ENCODE measurements at places on chromosomes 12 and 14.

GRCh38 chr12:21054334-21054733, 76.7 kb upstream of the SLCO1B1 start:
- no peak for DNase-seq

DNA sequence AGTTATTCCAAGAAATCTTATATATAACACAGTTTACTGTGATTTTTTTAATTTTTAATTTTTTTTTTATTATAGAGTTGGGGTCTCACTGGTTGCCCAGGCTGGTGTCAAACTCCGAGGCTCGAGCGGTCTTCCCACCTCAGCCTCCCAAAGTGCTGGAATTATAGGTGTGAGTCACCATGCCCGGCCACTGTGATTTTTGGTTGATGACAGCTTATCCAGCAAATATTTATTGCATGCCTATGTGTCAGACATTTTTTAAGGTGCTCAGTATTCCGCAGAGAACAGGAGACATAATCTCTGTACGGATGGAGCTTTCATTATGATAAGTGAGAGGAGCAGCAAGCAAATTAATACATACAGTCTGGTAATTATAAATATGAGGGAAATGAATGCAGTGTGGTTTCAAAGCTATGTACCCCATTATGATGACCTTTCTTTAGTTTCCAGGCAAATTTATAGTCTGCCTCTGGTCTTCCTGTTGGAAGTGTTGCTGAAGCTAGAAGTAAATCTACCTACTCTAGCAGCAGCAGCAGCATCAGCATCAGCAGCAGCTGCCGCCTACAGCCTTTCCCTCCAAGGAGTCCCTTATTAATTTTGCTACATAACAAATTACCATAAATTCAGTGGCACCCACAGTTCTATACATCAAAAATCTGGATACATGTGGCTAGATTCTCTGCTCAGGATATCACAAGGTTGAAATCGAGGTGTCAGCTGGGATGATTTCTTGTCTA, 32.3 kb downstream of the FRS2 start:
- no peak for DNase-seq

DNA sequence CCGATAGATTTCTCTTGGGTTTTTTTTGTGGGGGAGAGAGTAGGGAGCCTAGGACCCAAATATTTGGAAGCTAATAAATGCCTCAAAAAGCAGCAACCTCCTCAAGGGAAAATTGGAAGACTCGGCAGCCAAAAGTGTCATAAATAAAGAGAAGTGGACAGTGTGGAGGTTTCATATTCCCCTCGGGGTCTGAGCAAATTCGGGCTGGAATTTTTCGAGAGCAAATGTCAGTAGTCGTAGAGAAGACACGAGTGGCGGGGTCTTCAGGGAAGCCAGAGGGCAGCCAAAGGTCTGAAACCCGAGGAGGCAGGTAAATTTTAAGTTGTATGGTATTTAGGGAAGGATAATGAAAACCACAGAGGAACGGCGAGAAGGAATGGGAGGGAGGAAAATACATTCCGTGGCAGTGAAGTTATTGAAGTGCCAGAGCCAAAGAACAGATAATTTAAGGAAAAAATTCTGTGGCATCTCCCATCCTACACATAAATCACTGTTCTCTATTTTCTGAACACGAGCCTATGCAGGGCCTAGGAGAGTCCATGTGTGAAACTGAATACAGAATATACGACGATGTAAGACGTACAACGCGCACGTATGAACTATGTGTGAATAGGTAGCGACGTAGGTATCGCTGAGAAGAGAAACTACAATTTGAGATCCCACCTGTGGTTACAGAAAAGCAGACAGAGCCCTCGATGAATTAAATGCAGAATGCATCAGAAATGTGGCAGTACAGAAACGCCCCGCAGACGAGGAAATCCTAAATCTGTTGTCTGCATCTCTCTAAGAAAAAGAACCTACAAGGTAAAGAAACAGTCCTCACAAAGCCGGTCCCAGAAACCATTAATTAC, 12.9 kb downstream of the BCL11B start:
- DNase-seq, result no peak

DNA sequence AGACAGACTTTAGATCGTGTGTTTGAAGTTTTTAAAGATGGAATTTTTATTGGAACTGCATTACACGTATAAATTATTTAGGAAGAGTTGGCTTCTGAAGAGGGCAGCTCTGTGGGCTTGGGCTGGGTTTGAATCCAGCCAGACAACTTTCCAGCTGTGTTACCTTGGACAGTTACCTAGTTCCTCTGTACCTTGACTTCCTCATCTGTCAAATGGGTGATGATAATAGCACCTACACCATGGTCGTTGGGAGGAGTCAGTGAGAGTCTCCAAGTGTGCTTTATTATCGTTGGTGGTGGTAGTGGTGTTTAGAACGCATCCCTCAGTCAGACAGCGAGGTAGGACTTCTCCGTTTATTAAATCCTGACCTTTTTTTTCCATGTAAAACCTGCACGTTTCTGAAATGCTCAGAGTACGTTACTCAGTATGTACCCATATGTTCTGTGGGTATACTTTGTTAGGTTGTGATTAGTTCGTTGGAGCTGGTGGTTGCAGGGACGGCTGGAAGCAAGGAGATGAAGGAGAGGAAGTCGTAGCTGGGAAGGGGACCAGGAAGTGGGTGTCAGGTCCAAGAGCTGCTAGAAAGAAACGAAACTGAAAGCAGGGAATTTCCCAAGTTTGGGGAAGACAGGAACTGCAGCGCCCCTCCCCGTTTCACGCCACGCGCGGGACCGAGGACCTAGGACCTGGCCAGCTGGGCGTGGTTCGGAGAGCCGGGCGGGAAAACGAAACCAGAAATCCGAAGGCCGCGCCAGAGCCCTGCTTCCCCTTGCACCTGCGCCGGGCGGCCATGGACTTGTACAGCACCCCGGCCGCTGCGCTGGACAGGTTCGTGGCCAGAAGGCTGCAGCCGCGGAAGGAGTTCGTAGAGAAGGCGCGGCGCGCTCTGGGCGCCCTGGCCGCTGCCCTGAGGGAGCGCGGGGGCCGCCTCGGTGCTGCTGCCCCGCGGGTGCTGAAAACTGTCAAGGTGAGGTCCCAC, at the start of gene OAS3:
TSS of gene OAS3 (plus strand) at position 734 of the 979 bp plus-strand sequence. CDS start at position 791, 57 bp downstream.
- DNase-seq, result peak; percentile 46

GRCh38 chr14:50311972-50312733, at the start of the genes DMAC2L and L2HGDH:
DMAC2L (plus strand) TSS chr14:50312324; CDS start chr14:50321488, 9,164 bp downstream.
L2HGDH (minus strand) TSS chr14:50312229; CDS start chr14:50312150, 79 bp downstream.
- DNase-seq, result peak; percentile 62
